ENCODE measurements at places on chromosomes 16 and 17.

DNA sequence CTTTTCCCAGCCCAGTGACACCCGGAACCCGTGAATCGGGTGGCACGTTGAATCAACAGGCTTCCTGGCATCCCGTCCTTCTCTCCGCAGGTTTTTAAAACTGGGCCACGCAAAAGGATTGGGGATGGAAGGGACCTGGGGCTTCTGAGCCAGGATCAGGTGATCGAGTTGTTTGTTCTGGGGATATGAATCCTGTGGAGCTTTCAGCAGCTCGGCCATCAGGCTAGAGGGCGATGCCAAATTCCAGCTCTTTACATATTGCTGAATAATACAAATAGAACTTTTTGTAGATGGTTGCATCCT is 473 bp downstream of the SUPT6H start:
- no peak for DNase-seq

DNA sequence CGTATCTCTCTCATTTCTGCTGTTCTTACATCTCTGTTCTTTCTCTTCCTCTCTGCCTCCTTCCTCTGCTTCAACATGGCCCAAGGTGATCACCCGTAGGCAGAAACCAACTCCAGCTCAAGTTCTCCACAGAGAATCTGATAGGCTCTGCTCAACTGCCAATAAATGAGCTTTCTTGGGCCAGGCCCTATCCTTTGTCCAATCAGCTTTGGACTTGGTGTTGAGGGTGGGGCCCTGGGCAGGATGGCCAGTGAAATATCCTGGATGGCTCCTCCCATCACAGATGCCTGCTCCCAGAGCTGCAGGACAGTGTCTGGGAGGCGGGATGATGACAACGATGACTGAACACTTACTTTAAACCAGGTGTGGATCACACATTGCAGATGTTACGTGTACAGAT is 17.4 kb upstream of the BRD7 start:
- no peak for DNase-seq

GRCh38 chr17:31508288-31509094 is 117.0 kb downstream of the RAB11FIP4 start:
- no peak for DNase-seq

DNA sequence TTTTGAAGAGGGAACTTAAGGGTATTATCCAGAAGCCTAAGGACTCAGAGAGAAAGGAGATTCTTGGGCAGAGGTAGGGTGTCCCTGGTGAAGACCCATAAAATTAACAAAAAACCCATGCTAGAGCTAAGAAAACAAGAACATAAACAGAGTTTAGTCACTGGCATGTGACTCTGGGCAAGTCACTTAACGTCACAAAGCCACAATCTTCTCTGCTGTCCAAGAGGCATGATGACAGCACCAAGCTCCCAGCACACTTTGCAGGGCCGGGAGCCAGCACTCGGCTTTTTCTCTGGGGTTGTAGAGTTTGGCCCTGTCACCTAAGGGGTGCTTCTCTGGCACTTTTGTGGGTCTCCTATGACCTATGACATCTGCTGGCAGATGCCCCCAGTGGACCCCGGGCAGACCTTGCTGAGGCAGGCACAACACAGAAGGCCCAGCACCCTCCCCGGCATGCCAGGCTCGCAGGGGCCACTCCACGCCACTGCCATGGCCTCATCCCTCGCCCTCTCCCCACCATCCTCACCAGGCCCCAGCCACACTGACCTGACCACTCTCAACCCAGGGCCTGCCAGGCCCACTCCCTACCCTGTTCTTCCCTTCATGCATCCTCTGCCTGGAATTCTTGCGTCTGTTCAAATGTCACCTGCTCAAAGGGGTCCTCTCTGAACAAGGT is 69.8 kb downstream of the DYNLRB2 start:
- DNase-seq, result no peak

GRCh38 chr17:66675991-66676371 is 158.9 kb upstream of the CACNG5 start:
- DNase-seq, result no peak

GRCh38 chr17:61118871-61119270 is 280.8 kb upstream of the TBX2 start:
- no peak for DNase-seq

GRCh38 chr16:71645450-71645849 is 19.5 kb downstream of the MARVELD3 start:
- no peak for DNase-seq

GRCh38 chr17:21095735-21096134 is 31.0 kb upstream of the DHRS7B start:
- DNase-seq, result no peak

- no peak for DNase-seq
These were observed 4.8 kb downstream of the RNF222 start for GRCh38 chr17:8392674-8393469.

- DNase-seq, result no peak
These were observed 6.0 kb upstream of the ASB16 start for GRCh38 chr17:44164476-44164875.

GRCh38 chr16:87543436-87544191 is 50.8 kb upstream of the ZCCHC14 start:
- DNase-seq, result no peak

DNA sequence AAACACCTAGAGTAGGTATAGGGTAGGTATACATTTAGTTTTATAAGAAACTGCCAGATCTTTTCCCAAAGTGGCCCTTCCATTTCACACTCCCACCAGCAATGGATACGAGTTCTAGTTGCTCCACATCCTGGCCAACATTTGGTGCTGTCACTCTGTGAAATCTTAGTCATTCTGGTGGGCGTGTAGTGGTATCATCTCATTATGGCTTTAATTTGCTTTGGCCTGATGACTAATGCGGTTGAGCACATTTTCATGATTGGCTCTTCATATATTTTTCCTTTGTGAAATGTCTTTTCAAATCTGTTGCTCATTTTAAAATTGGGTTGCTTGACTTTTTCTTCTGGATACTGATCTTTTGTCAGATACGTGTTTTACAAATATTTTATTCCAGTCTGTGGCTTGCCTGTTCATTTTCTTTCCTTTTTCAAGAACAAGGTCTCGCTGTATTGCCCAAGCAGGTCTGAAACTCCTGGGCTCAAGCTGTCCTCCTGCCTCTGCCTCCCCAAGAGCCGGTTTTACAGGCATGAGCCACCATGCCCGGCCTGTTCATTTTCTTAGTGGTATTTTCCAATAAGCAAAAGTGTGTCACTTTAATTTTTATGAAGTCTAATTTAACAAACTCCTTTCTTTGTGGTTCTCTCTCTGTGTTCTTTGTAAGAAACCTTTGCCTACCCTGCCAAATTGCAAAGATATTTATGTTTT is 192.4 kb downstream of the SEC14L1 start:
- DNase-seq, result no peak

GRCh38 chr17:21078016-21078780 is 35.4 kb upstream of the USP22 start:
- DNase-seq, result no peak

- DNase-seq, result no peak
These were observed 56.7 kb downstream of the MRC2 start for GRCh38 chr17:62684179-62684578.

DNA sequence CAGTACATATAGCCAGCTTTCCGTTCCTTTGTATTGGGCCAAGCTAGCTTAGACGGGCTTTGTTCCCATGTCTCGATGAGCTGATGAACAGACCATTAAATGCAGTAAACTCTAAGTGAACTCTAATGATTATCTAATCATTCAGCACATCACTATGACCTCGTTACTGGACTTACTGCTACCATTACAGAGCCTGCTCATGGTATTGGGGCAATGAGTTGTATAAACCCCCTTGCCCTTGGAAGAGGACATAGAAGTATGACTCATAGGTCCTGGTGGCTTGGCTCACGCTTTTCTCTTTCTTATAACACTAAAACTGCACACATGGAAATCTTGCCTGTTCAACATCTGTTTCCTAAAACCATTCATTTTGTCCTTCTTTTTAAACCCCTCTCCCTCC is 93.6 kb upstream of the DYNLRB2 start:
- no peak for DNase-seq

DNA sequence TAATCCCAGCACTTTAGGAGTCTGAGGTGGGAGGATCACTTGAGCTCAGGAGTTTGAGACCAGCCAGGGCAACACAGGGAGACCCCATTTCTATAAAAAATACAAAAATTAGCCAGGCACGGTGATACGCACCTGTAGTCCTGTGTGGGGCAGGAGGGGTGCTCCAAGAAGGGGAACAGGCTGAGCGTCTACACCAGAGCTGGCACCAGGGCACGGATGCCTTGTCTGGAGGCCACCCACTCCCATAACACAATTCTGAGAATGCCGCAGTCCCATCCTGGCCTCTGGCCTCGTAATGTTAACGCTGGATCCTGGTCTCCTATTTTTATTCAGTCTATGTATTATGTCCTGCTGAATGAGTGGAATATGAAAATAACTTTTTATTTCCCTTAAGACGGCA is 161.3 kb downstream of the WSCD1 start:
- no peak for DNase-seq

DNA sequence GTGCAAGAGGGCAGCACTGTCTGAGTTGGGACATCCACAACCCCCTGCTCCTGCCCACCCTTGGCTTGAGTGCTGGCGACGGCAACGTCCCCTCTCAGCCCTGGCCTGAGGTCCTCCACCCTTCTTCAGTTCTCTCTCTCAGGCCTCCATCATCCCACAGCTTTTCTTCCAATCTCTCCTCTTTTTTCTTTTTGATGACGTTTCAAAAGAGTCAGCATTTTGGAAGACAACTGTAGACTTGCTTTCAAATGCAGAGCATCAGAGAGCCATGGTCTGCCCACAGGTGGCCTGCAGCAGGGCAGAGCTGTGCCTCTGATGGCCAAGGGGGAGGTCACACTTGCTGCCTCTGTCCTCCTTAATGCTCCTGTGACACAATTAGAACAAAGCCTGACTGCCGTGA is 775.4 kb downstream of the KCNJ18 start:
- no peak for DNase-seq
